Astrocyte of the spinal cord (primary cell): ENCODE measurements at places on chromosomes 2 and 18.

DNA sequence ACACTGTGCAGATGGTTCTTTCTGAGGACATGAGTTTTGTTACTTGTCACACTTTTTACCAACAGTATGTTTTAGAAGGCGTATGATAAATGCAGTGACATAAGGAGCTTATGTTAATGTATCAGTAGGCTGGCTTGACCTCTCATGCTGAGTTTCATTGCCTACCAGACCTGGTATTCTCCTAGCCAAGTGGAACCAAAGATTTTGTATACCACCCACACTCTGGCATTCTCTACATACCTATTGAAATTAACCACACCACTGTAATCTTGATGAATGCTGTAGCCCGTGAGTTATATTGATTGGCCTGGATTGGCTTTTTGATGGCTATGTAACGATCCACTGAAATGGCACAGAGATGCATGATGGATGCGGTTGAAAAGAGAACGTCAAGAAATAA is 11.4 kb downstream of the HTR2B start:
- no peak for DNase-seq

- DNase-seq, result no peak
Observed at GRCh38 chr18:51248685-51249084, 51.2 kb upstream of the MEX3C start.

DNA sequence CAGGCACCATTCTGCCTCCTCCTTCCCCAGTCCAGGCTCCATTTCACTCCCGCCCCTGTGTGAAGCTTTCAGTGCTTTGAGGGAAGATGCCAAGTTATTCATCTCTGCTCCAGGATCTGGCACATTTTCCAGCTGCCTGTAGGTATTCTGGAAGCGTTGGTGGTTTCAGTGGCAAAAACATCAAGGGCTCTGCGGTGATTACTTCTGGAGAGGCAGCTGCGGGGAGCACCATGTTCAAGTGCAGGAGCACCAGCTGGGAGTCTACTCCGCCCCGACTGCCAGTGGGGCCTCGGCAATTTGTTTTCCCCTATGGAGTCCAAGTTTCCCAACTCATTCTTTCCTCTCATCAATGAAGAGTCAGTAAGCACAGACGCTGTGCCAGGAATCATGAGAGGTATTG is 211.7 kb downstream of the CLIP4 start:
- peak; percentile 67 for DNase-seq

DNA sequence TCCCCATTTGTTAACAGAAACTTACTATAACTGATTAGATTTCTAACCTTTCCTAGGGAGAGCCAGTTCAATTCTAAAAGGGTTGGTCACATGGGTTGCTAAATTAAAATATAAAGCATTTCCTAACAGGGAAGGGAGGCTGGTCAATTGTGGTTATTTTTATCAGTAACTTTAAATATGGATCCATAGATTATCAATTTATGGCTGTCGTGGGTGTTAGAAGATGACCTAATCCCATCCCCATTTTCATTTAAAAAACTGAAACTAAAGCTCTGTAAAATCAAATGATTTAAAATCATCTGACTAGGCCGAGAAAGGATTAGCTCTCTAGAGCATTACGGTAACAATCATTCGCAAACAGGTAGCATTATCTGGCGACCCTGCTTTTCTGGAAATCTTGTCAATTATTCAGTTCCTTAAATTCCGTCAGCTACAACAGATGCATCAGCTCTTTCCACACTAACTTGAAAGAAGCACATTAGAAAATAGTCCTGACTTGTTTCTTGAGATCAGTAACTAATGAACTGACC is 953 bp upstream of the HNRNPA3 start:
- no peak for DNase-seq

DNA sequence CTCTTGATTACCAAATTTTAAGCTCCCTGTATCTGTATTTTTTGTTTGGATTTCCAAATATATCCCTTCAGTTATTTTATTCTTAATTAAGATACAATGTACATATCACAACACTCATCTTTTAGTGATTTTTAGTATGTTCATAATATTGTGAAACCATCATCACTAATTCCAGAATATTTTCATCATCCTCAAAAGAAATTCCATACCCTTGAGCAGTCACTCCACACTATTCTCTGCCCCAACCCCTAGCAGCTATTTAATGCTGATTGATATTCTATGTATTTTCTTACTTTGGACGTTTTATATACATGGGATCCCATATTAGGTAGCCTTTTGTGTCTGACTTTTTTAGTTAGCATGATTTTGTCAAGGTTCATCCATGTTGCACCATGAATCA is 127.4 kb upstream of the SLC8A1 start:
- DNase-seq, result no peak

DNA sequence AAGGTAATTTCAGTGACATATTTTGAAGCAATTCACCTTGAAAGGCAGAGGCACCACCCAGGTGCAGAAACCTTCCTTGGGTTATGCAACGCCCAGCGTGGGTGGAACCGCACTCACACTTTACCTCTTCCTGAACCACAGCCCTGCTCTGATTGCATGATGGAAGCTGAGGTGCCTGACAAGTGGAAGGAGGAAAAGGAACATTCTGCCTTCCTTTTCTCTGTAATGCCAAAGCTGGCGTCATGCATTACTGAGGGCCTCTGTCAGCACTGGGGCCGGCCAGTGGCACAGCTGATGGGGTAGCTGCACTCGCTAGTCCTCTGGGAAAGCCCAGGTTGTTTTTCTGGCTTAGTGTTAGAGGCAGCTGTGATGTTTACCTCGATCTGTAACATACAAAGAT is 266.5 kb downstream of the NEDD4L start:
- no peak for DNase-seq

DNA sequence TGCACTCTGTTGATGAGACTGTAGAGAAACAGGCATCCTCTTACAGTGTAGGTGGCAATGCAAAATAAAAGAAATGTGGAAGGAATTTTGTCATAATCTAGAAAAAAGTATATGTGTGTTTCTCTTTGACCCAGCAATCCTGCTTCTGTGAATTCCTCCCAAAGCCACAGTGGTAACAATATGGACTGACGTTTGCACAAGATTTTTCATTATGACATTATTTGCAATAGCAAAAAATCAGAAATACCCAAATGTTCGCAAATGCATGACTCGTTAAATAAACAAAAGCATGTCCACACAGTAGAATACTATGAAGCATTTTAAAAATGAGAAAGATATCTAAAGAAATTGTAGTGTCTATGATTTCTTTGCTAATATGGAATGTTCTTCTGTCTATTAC is 255.2 kb upstream of the NRP2 start:
- peak; percentile 54 for DNase-seq

GRCh38 chr2:207772081-207772843 is 2.6 kb upstream of the FZD5 start:
- no peak for DNase-seq

GRCh38 chr2:19763731-19764130 is 138.1 kb downstream of the TTC32 start:
- DNase-seq, result no peak
